ENCODE measurements at places on chromosomes 1 and 21. TPM values are rescaled to one million over a fixed set of nuclear protein-coding genes. Genes with fewer than 3 reads are reported as not detected.

ARMH1 gene
- total RNA-seq, result 29.7 TPM

DNA sequence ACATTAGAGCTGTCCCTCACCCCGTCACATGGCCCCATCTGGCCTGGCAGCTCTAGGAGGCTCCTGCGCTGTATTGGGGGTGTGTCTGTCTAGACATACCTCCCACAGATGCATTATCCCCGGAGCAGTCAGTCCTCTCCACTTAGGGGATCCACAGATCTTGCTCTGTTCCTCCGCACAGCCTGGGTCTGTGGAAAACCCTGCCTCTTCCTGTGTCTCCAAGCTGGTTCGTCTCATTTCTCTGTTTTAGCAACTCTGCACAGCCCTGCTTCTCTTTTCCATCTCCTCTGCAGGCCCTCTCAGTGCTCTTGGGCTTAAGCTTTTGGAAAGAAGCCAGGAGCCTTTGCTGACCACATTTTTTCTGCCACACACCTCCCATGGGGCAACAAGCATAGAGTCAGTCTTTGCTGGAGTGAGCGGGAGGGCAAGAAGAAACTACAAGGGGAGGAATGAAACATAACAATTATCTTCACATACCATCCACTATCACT, 241.5 kb downstream of the FOXD2 start:
- DNase-seq, result peak; percentile 8

GRCh38 chr1:69697340-69697739, 129.6 kb downstream of the LRRC7 start:
- no peak for DNase-seq

GRCh38 chr1:184215274-184215925, 163.9 kb downstream of the TSEN15 start:
- no peak for DNase-seq

- DNase-seq, result no peak
Observed at GRCh38 chr1:99969260-99969728, 502 bp upstream of the SLC35A3 start.
